ENCODE measurements at places on chromosomes 7 and 10.

DNA sequence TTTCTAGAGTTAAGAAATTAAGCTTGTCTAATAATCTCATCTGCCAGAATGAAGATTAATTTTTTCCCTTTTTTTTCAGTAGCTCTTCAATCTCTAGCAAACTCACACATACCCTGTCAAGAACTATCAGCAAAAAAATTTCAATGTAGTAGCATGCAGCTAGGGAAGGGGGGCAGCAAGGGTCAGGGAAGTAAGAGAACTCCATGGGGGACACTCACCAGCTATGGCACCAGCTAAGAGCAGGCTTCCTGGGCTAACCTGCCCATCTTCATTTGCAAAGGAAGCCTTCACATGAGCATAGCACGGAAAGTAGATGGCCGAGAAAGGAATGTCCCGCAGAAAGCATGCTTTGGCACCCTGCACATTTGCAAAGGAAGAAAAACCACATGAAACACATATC is 190.4 kb downstream of the SLC25A13 start:
- no peak for DNase-seq

DNA sequence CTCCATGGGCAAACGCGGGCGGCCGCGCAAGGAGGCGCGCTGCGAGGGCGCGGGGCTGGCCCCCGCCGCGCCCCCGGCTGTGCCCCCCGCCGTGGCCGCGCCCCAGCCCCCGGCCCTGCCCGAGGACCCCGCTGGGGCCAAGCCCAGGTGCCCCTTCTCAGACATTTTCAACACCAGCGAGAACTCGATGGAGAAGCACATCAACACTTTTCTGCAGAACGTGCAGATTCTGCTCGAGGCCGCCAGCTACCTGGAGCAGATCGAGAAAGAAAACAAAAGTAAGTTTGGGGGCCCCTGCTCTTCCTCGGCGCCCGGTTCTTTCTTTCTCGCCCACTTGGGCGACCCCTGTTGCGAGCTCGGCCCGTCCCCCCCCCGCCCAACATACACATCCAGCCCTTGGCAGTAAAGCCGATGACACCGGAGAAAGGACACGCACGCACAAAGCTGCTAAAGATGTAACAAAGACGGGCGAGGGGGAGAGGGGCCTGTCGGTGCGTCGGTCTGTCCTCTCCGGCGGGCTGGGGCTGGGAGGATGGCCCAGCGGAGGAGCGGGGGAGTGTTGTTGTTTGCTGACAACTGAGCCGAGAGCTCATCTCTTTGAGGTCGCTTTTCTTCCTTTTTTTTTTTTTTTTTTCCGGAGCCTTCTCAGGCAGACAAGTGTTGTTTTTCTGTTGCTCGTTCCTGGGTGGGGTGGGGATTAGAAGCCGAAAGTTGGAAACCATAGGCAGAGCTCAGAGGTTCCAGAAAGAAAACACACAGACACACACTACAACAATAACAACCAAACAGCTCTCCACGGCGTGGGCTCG is 604 bp downstream of the MXI1 start:
- DNase-seq: peak; percentile 72

- DNase-seq: no peak
Measured at GRCh38 chr10:97042716-97043562, 142.8 kb downstream of the SLIT1 start.

DNA sequence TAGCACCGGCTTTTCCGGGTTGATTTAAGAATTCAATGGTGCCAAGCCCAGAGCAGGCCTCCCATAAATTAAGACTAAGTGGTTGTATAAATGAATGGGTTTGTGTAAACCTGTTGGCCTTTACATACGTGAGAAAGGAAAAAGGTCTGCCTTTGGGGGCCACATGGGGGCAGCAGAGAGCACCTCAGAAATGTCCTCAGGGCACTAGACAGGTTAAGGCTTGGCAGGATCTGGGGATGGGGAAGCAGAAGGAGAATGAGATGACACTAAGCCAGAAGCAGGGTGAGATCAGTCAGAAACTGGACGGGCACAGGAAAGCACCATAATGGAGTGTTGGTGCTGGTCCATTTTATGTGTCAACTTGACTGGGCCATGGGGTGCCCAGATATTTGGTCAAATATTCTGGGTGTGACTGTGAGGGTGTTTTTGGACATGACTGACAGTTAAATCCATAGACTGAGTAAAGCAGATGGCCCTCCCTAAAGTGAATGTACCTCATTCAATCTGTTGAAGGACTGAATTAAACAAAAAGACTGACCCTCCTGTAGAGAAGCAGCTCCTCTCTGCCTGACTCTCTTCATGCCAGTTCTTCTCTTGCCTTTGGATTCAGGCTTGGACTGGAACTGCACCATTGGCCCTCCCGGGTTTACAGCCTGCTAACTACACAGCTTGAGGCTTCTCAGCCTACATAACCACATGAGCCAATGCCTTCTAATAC is 58.9 kb downstream of the FRMPD2 start:
- no peak for DNase-seq

DNA sequence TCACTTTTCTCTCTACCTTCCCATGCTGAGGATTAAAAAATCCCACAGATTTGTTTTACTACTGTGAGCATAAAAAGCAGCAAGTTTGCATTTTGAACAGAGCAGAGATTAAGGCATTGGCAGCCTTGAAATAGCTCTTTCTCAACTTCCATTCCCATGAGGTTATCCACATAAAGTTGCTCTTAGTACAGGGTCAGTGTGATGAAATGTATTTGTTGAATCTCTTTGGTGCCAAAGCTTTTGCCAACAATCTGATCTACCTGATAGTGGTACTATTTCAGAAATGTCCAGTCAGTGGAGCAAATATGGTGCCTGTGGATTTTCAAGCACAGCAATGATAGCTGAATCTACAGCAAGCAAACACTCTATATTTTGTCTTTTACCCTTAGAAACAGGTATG is 254.8 kb downstream of the INHBA start:
- DNase-seq: no peak

DNA sequence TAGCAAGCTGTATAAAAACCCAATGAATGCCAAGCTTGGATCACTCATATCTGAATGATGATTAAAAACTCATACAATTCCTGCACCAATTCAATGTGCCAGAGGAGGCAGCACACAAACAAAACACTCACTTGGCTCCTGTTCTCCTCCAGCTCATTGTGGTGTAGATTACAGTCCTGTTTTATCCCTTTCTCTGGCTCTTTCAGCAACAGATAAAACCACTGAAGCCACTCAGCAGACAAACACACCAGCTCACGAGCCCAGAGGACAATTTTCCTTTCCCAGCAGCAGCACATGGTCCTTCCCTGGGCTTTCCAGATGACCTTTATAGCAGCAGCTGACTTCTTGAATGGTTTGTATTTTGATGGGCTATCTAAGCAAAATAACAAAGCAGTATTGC is 107.3 kb upstream of the STARD3NL start:
- no peak for DNase-seq

- no peak for DNase-seq
Measured at GRCh38 chr7:128271942-128272481, 30.9 kb downstream of the LEP start.

DNA sequence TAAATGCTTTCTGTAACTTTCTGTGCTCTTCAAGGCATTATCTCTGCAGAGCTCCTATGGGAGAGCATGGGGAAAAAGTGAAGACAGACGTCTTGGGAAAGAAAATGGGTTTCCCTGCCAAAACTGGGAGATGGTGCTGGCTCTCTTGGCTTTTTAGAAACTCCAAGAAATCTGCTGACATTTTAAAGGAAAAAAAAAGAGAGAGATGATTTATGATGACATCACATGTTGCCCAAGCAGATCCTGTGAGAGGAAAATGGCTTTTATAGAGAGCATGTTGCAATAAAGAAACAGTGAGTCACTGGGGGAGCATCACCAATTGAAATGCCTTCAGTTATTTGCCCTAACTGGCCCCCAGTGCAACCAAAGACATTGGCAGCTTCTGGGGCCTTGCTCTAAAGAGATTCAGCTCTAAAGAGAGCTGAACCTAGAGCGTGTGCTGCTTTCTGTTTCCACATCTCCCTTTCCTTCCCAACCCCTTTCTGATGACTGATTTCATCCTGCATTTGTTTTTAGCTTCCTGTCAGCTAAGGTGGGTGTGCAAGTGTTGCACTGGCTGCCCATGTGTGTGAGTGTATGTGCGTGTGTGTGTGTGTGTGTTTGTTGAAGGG is 37.7 kb downstream of the LRMDA start:
- no peak for DNase-seq

- DNase-seq: no peak
Measured at GRCh38 chr10:110847374-110847773, 24.4 kb upstream of the PDCD4 start.

GRCh38 chr10:131083915-131084790 is 227.4 kb downstream of the TCERG1L start:
- DNase-seq: no peak

GRCh38 chr10:71156436-71156835 is 55.9 kb upstream of the UNC5B start:
- DNase-seq: no peak

DNA sequence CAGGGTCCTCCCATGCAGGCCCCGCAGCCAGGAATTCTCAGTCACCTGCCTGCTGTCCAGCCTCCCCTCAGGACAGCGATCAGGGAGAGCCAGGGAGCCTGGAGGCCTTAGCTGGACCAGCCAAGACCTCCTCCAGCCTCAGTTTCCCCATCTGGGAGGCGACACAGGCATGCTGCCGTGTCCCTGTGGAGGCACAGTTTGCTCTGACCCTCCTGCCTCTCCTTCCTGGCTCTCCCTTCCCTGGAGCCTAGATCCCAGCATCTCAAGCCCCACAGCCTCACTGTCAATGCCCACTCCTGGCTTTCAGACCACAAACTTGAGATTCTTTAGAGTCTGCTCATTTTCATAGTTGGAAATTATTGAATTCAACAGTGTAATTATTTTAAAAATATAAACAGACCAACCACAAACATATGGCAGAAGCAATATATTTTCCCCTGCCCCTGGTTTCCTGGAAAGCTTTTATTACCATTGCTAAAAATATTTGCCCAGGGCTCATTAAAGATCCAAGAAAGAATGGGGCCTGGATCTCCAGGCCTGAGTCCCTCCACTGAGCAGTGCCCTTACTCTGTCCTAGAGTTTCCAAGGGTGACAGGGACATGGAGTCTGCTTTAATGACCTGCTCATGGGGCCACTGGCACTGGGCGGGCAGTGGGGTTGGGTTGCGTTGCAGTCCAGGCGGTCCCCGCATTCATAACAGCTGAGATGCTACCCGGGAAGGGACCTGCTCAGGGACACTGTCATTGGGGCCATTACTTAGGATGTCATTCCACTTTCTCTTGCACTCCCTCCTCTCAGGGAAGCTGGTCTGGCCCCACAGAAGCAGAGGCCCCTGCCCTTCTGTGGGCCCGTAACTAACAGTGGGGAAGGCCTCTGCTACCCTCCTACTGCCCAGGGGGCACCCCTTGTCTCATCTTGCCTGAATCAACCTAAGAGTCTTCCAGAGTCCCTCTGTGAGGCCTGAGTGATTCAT is 81.6 kb upstream of the CHST15 start:
- no peak for DNase-seq

DNA sequence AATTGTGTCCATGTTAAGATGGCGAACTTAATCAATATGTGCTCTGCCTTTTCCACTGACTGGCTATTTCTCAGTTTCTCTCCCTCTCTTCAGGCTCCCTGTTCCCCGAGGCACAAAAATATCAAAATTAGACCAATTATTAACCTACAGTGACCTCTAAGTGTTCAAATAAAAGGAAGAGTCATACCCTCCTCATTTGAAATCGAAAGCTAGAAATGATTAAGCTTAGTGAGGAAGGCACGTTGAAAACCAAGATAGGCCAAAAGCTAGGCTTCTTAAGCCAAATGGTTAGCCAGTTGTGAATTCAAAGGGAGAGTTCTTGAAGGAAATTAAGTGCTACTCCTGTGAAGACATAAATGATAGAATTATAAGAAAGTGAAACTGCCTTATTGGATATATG is 81.1 kb upstream of the MBL2 start:
- no peak for DNase-seq

- DNase-seq: no peak
Measured at GRCh38 chr7:151941009-151941408, 15.2 kb upstream of the GALNTL5 start.

DNA sequence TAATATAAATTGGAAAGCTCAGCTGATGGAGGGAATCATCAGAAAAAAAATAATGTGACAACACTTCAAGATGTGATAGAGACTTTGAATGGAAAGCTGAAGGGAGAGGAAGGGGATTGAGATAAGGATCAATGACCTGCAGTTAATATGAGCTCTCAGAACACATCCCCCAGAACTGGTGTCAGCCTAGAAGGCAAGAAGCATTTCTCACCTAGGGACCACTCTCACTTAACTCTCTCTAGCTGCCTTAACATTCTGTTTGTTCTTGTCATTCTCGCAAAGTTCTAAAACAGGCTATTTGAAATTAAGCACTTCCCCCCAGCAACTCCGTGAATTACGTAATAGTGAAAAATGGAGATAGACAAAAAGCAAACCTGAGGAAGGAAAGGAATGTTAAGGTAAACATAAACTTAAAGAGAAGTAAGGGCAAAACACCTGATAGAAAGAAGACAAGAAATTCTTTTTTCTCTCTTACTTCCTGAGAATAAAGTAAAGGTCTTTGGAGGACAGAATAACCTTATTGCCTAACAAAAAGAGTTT is 1.2 kb upstream of the MPP7 start:
- no peak for DNase-seq

DNA sequence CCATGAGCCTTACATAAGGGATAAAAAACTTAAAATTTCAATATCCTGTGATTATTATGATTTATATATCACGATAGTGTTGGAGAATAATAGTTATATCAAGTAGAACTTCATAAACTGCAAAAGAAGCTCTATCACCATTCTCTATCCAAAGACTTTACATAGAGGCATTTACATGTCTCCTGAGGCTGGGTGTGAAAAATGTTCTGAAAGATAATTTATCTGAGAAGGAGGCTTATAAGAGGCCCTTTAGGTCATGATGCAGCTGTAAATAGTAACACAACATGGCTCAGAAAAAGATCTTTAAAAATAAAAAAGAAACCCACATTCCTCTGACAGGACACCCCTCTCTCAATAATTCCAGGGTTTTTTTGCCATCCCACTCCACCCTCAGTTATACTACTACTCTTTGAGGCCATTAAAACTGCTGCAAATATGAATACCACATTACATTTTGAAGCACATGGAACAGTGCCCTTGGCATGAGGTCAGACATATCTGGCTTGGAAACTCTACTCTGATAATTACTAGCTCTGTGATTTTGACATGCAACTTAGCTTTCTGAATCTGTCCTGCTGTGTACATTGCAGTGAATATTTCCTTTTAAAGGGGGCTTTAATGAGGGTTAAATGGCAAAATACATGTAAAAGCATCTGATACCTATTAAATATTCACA is 55.5 kb downstream of the SLC16A12 start:
- no peak for DNase-seq

GRCh38 chr7:139645572-139646523 is 122.4 kb downstream of the CLEC2L start:
- DNase-seq: peak; percentile 85

GRCh38 chr10:79299397-79300241 is 47.6 kb upstream of the PPIF start:
- DNase-seq: no peak

DNA sequence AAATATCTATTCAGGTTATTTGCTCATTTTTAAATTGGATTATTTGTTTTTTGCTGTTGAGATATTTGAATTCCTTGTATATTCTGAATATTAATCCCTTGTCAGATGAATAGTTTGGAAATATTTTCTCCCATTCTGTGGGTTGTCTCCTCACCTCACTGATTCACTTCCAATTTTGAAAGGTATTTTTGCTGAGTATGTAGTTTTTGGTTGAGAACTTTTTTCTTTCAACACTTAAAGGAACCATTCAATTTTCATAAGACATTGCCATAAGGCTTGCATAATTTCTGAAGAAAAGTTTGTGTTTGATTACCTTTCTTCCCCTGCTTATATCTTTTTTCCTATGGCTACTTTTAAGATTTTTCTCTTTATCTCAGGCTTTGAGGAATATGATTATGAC is 8.9 kb upstream of the SCRN1 start:
- no peak for DNase-seq
